Cortex of kidney (tissue), 1 donor: ENCODE measurements at places on chromosomes 13 and 19.

- DNase-seq: no peak
Measured at GRCh38 chr13:40562975-40563349, 103.5 kb downstream of the FOXO1 start.

- no peak for DNase-seq
Measured at GRCh38 chr19:13053761-13054625, 48.7 kb downstream of the LYL1 start.

GRCh38 chr13:54367639-54368271 is 1339.1 kb downstream of the OLFM4 start:
- DNase-seq: no peak

DNA sequence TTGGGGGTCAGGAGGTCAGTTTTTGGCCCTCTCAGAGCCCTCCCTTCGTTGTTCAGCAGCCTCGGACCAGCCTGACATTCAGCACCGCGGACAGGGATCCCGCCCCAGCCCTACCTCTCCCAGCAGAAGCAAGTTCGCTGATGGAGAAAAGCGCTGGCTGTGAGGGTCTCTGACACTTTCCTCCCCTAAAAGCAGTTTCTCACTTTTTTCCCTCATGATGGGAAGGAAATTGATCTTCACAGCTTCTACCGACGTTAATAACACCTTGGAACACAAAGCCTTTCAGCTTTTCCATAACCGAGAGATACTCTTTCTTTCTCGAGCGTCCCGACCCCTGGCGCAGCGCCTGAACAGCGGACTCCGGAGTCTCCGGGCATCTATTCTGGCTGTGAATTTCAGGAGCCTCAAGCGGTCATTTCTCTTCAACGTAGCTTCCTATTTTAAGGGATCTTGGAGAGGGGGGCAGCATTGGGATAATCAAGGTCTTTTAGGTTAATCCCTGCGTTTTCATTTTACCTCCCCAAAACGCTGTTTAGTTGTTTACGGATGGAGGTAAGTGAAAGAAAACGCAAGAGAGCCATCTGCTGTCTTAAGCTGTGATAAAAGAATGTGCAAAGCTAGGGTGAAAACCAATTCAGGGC is 467.2 kb downstream of the ITGBL1 start:
- no peak for DNase-seq

DNA sequence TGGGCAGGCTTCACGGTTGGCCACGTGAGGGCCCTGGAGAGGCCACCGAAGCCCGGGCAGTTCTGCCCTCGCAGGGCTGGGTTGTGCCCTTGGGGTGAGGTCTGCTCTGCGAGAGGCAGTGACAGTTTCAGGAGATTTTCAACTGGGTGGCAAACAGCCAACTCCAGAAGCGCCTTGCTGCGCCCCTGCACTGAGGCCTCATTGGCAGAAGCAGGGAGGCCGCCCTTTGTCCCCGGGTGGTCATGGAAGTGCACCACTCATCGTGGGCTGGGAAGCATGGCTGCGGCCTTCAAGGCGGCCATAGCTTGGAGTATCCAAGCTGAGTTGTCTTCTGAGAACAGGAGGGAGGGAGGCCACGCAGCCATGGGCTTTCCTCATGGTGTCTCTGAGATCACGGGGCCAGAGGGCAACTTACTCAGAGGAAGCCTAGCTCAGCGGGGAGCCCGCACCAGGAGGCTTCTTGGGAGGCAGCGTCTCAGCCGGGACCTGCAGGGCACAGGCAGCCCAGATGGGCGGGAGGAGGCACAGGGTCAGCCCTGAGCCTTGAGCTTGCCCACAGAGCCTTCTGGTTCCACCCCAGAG is 14.8 kb downstream of the PLEKHJ1 start:
- DNase-seq: no peak

DNA sequence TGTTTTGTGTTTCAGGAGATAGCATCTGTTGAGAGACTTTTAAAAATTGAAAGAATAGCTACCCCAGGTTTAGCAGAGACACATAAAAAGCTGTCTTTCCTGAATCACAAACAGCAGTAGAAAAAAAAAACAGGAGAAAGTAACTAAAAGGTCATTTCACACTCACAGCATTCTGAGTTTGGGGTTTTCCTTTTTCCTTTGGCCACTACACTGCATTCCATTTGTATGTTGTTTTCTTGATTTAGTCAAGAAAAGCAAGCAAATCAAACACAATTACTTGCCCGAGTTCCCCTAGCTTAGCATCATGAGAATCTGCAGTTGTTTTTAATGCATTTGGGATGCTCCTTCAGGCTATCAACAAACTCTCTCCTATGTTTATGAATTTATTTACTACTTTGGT is 161.0 kb downstream of the KCTD12 start:
- DNase-seq: no peak

GRCh38 chr13:109144693-109145437 is 515.5 kb downstream of the MYO16 start:
- DNase-seq: no peak

DNA sequence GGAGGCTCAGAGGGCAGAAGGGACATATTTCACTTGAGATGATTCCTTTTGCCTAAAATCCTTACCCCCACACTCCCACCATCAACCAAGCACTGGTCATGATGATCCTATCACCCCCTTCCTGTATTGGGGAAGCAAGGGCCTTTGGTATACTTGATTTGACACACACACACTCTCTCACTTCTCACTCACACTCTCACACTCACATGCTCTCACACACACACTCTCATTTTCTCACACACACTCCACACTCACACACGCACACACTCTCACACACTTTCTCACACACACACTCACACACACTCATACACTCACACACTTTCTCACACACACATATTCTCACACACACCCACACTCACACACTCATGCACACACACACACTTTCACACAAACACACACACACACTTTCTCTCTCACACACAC is 8.6 kb downstream of the RGCC start:
- DNase-seq: no peak
